NCI-H446 treated with DMSO at 0.1 percent for 48 hours (cell line): ENCODE measurements at places on chromosomes 5 and 9.

GRCh38 chr5:36346896-36347690 is 45.4 kb upstream of the RANBP3L start:
- no peak for DNase-seq

DNA sequence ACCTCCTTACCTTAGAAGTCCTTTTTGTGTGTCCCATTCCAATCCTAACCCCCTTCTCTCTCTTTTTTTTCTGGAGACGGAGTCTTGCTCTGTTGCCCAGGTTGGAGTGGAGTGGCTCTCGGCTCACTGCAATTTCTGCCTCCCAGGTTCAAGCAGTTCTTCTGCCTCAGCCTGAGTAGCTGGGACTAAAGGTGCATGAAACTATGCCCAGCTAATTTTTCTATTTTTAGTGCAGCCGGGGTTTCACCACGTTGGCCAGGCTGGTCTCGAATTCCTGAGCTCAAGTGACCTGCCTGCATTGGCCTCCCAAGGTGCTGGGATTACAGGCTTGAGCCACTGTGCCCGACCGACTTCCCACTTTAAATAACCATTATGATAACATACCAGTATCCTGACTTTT is 17.5 kb downstream of the TMEM38B start:
- no peak for DNase-seq

DNA sequence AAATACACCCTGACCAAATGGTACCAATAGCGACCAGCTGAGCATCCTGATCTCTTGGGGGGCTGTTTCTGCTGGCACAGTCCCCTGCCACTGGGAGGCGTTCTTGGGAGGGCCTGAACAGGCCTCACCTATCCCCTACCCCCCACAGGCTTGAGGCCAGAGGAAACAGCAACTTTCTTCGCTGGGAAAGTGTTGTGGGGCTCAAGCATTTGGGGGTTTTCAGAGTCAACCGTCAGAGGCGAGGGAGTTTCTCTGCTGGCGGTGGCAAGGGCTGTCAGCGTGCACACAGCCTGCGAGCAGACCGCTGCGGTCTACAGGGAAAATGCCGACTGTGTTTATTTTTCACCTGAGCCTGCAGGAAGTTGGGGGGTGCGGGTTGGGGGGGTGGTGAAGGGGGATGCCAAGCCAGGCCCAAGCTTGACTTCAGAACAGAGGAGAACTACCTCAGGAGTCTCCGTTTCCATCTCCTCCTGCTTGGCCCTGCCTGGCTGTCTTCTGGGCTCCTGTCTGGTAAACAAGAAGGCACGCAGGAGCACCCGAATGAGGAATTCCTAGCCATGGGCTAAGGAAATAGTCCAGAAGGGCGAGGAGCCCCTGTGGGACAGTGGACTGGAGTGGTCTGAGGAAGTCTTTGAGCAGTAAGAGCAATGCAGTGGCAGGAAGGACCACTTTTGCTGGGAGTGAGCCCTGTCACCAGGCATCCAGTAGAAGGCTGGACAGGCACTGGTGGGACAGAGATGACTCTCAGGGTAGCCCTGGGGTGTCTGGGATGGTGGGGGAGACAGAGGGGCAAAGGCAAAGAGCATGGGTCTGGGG is 18.1 kb downstream of the TCF7 start:
- DNase-seq, result no peak

DNA sequence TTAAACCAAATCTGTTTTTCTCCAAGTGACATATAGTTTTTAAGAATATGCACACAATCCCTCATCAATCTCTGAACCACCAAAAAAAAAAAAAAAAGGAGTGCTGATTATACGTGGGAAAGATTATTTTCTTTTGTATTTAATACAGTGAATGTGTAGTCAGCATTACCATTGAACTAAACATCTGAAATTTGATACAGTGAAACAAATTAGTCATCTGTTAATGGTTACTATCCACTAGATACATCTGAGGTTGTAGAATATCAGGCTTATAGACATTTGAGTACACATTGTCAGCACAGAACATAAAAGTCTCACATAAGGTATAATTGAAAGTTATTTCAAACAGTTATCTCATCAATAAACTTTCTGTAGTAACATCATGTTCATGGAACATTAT is 87.0 kb downstream of the SLF1 start:
- no peak for DNase-seq

- no peak for DNase-seq
Observed at GRCh38 chr5:97044052-97044451, 98.4 kb downstream of the LIX1 start.

DNA sequence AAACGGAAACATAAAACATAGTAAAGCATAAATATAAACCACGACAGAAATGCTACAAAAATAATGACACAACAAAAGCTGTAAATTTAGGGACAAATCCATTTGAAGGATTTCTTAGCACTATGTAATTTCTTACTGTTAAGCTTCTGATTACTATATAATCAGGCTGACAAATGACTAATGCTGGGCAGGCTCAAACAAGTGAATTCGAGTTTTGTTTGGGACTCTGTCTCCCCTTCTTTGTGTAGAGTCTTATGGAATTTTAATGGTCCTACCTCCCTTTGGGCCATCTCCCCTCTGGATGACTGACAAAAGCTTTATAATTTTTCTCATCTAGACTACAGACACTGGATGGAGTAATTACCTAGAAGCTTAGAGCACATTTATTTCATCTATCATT is 24.6 kb upstream of the KIF2A start:
- no peak for DNase-seq

DNA sequence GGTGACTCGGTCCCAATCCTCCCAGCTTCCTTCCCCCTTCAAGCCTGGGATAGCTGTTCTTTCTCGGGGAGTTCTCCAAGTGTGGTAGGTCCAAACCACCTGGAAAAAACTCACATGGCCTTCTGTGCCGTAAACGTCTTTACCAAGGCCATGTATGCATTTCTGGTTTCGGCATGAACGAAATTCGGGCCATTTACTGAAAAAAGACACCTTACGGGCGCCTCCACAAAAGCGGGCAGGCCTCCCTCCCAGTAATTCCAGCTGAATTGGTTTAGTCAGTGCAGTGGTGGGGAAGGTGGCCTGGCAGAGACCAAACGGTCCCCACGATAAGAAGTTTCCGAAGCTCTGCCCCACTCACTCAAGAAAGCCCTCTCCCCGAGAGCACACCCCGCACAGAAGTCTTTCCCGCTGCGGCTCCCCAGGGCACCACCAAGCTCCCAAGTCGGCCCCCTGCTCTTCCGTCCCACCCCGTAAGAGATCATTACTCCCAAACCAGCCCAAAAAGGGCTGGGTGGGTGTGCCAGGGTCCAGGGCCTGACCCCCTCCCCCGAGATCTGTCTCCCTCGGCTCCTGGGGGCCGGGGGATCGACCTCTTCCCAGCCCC is 86.3 kb upstream of the MELK start:
- DNase-seq, result no peak

DNA sequence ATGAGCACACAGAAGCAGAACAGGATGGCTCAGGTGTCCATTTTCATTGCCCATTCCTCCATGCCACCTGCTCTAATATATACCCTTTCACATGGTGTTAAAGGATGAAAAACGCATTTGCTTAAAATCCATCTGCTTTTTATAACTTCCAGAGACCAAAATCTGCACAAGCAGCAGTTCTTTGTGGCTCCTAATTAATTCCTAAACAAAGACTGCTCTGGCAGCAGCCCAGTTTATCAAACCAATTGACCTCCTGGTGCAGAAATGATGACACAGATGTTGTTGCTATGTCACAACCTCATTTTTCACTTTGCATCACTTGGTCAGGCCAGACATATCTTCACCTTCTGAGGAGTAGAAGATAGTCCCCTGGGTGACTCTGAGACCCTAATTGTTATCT is 141.2 kb downstream of the ASTN2 start:
- no peak for DNase-seq

DNA sequence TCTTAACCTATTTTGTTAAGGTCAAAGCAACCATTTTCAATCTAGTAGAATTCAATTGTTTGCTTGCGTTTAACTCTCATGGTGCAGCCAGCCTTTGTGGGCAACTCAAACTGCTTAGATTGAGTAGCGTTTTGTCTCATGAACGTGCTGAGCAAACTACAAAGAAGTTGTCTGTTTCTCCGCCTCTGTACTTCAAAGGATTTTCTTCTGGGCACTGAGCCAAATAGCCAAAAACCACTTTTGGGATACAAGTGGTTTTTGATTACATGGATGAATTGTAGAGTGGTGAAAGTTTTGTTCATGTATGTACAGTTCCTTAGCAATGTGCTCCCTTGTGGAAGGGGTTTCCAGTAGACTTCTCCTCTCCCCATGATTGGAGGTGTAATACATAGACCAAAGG is 122.9 kb downstream of the CFAP90 start:
- no peak for DNase-seq

- DNase-seq, result no peak
Observed at GRCh38 chr5:57917004-57917403, 434.4 kb upstream of the ACTBL2 start.

GRCh38 chr9:128724744-128725211 is 851 bp upstream of the ZDHHC12 start:
- DNase-seq, result peak; percentile 79

- DNase-seq, result no peak
Observed at GRCh38 chr9:38145526-38146053, 76.6 kb upstream of the SHB start.

DNA sequence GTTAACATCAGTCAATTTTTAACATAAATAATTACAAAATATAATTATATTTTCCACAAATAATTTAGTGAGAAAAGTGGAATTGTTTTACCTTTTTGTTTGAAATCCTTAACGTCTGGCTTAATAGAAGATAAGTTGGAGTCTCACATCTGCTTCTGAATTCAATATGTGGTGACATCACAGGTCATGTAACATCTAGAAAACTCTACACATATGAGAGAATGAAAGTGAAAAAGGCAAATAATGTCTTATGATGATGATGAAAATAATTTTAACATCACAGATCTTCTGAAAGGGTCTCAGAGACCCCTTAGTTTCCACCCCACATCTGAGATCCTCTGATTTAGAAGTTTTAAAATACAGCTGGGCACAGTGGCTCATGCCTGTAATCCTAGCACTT is 81.5 kb downstream of the PRKACG start:
- DNase-seq, result no peak

DNA sequence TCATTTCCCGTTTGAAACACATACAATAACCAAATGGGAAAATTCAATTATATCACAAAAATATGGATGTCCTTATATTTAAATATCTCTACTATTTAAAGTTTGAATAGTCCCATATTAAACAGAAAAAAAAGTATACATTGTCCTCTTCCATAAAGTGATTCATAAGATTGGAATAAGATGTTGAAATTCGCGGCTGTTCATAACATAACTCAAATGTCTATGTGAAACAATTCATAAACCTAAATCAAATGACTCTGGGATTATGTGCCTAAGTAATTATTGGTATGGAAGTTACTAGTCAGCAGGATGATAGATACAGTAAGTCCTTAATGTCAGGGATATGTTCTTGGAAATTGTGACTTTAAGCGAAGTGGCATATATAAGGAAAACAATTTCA is 3.9 kb upstream of the EFNA5 start:
- no peak for DNase-seq

DNA sequence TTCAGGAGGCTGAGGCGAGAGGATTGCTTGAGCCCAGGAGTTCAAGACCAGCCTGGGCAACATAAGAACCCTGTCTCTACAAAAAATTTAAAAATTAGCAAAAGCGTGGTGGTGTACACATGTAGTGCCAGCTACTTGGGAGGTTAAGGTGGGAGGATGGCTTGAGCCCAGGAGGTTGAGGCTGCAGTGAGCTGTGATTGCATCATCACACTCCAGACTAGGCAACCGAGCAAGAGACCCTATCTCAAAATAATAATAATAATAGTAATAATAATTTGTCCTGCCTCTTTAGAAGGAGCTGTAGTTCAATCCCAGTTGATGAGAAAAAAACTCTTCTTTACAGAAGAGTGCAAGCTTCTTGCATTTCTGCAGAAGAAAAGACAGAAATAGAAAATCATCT is 10.0 kb upstream of the CD74 start:
- DNase-seq, result no peak

DNA sequence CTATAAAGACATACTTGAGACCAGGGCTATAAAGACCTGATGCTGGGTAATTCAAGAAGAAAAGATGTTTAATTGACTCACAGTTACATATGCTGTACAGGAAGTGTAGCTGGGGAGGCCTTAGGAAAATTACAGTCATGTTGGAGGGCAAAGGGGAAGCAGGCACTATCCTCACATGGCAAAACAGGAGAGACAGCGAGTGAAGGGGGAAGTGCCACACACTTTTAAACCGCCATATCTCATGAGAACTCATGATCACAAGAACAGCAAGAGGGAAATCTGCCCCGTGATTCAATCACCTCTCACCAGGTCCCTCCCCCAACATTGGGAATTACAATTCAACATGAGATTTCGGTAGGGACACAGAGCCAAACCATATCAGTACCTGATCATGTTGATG is 89.9 kb upstream of the ADAMTSL1 start:
- DNase-seq, result no peak

- DNase-seq, result no peak
Observed at GRCh38 chr9:26262421-26263107, 584.3 kb upstream of the TUSC1 start.

GRCh38 chr9:134047868-134048581 is 19.8 kb downstream of the BRD3 start:
- DNase-seq, result no peak

DNA sequence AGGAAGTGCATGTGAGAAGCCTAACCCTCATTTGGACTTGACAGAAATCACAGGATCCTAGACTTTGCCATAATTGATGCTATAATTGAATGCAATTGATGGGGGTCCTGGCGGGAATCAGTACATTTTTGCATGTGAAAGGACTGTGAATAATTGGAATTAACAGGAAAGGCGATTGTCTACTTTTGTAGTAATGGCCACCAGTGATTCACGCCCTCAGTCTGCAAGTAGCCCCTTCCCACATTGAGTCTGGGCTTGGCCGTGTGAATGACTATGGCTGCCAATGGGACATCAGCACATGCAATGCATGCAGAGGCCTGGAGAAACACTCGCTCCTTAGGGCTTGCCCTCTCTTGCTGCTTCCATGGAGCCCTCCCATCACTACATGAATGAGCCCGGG is 107.8 kb upstream of the OSMR start:
- no peak for DNase-seq

- DNase-seq, result no peak
Observed at GRCh38 chr9:138049085-138049778, 171.7 kb downstream of the CACNA1B start.

- no peak for DNase-seq
Observed at GRCh38 chr9:14836885-14837284, 73.3 kb downstream of the FREM1 start.

- DNase-seq, result no peak
Observed at GRCh38 chr5:108024986-108025385, 354.2 kb upstream of the EFNA5 start.

- DNase-seq, result no peak
Observed at GRCh38 chr5:181241393-181241975, 2.2 kb downstream of the RACK1 start.

GRCh38 chr5:54845567-54845941 is 139.8 kb downstream of the ESM1 start:
- DNase-seq, result no peak
